ENCODE measurements at places on chromosomes 3 and 15. TPM values are rescaled to one million over a fixed set of nuclear protein-coding genes. Genes with fewer than 3 reads are reported as not detected.

DNA sequence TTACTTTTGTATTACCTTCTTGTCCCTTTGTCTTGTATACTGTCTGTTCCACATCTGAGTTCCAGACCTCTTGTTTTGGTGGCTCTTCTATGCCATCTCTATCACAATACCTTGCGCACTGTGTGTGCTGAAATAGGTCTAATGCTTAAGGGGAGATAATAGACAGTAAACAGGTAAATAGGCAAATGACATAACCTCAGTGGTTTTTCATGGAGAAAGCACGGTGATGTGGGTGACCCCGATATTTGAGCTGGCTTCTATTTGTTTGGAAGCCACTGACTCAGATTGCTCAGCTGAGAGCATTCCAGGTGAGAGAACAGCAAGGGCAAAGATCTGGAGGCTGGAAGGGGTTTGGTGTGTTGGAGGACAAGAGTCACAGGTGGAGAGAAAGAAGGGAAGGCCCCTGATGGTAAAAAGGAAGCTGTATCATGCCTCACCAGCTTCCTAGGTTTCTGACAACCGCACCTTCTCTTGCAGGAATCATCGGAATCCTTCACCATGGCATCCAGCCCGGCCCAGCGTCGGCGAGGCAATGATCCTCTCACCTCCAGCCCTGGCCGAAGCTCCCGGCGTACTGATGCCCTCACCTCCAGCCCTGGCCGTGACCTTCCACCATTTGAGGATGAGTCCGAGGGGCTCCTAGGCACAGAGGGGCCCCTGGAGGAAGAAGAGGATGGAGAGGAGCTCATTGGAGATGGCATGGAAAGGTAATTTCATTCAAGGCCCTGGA lies 795 bp downstream of the MCM2 start:
- DNase-seq: no peak

GOLGA6L4 gene
- 3.6 TPM for total RNA-seq

FANCD2OS gene
- 1.1 TPM for total RNA-seq

GRCh38 chr3:100333970-100334487 lies 528 bp upstream of the NIT2 start:
- no peak for DNase-seq

DNA sequence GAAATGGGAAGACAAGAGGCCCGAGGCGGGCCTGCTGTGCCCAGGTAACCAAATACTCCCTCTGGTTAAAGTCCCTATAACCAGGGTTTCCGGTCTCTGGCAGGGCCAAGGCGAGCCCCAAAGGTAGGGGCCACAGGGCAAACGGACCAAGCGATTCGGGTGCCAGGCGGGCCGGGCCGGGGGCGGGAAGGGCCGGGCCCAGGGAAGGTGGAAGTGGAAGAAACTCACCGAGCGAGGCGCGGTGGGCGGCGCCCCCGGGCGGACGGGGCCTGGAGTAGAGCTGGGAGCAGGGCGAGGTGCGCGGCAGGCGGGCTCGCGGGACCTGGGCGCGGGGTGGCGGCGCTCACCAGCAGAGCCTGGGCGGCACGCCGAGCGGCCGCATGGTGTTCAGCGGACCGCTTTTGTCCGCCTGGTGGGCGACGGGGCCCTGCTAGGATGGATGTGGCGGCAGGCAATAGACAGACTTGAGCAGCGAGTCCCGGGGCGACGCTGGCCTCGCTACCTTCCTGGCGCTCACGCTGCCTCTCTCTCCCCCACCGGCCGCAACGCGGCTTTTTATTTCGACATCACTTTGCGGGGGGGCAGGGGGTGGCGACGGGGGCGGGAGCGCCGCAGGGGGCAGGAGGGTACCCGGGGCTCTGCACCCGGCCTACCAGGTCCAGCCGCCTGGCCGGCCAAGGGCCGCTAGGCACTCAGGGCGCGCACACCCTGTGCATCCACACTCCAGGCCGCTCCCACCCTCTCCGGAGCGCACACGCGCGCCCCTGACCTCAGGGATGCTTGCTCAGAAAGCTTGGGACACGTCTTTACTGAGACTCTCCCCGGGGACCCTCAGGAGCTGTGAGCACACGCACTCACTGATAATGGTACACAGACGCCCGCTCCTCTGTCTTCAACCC lies at the start of gene GATA2:
Gene GATA2 (minus strand): TSS at position 531 of the 899 bp plus-strand sequence. CDS start 6,170 bp downstream, outside the sequence.
- peak; percentile 59 for DNase-seq

- DNase-seq: no peak
Observed at GRCh38 chr3:11637901-11638458, 5.7 kb downstream of the VGLL4 start.

DNA sequence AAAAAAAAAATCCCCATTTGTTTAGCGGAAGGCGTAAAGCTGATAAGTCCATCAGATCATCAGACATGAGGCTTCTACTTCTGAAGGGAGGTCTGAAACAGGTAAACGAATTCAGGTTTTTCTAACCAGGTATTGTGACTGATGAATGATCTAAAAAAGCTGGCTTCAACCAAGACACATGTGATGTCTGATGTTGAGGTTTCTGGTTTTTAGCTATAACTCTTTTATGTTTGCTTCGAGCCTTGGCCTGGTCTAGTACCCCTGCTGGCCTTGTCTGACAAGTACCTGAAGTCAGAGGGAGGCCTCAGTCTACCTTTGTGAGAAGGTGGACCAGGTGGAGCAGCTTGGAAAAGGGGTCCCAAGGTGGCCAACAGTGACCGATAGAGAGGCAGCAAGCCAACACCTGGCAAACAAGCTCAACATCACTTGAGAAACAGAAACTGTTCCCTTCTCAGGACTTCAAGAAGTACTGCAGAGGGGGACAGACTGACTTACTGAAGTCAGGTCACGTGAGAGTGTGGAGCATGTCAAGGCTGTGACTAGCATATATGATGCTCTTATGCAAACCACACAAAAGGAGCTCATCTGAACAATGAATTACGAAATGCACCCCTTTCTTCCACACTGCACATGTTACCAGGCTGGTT lies 33.0 kb upstream of the CA12 start:
- no peak for DNase-seq

GRCh38 chr15:101525087-101525669 lies 35.7 kb upstream of the PCSK6 start:
- DNase-seq: no peak

DNAH12 gene
- total RNA-seq: 1.8 TPM

DNA sequence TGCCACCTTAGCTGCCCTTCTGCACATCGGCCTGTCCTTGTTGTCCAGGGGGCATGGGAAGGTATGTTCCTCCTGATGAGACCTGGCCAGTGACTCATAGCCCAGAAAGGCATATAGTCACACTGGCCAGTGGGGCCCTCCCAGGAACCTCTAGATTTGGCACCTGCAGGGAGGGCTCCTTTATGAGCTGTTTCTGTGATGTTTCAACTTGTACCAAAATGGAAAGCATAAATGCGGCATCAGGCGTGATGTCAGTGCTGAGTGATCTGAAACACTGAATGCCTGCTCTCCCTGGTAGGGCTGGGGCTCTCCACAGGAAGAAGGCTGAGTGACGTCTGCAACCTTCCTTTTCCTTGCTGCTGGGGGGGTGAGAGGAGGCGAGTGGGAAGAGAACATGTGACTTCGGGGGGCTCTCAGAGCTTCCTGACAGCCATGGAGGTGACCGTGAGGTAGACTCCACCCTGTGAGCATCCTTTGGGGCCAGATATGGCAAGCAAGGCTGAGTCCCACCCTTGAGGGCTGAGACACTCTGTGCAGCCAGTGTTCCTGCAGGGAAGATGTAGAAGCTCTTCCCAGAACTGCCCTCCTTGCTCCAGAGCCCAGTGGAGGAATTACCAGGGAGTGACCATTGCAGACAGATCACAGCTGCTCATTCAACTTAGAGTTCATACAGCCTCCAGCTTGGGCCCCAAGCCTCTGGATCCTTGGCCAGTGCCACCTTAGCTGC lies 37.1 kb upstream of the APEH start:
- DNase-seq: no peak
